T-helper 2 cell treated with Interferon-gamma antibody and Interleukin-4, amounts not matched to agents 100 ng/mL and 5 ng/mL, for 36 hours (primary cell): ENCODE measurements at places on chromosomes 6 and 20. TPM values are rescaled to one million over a fixed set of nuclear protein-coding genes. Genes with fewer than 3 reads are reported as not detected.

Gene ZSCAN16
- 5.4 and 5.6 TPM in 2 replicates for total RNA-seq

Gene WFDC5
- total RNA-seq, result not detected in 2 replicates

Gene RIMS1
- total RNA-seq, result not detected in 2 replicates

Gene C6orf15
- not detected in 2 replicates for total RNA-seq

Gene SPATA25
- 0.52 and 1.0 TPM in 2 replicates for total RNA-seq

Gene KIF25
- not detected in 2 replicates for total RNA-seq

Gene TREM2
- total RNA-seq, result not detected in 2 replicates

Gene MACROD2
- not detected in 2 replicates for total RNA-seq
